ENCODE measurements at places on chromosomes 1 and 21. TPM values are rescaled to one million over a fixed set of nuclear protein-coding genes. Genes with fewer than 3 reads are reported as not detected.
A peak's percentile ranks its signal among the peaks of the same experiment; 100 is the strongest.

Gene LRRC71
- total RNA-seq: not detected

Gene GBP6
- 2.2 TPM for total RNA-seq

Gene SYNC
- 2.1 TPM for total RNA-seq

Gene DUSP10
- total RNA-seq: 7.0 TPM

Gene AGT
- not detected for total RNA-seq

Gene CELSR2
- 19.0 TPM for total RNA-seq

DNA sequence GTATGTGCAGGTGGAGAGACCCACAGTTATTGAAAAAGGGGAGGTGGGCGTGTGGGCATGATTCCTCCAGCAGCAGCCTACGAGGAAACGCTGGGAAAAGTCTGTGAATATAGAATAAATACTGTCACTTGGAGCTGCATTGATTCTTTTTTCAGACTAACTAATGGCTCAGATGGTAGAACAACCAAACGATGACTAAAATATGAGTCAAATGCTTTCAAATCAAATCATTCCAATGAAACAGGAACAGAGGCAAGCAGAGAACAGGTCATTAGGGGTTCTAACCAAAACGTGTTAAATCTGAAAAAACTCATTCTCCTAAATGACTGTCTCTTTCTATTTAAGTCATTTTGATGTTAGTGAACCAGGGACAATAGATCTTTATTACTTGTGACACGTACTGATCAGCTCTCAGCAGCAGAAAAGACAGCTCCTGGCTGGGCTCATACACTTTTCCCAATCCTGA, 35.1 kb upstream of the SEC16B start:
- H3K27me3 ChIP-seq: no peaks in the 10 kb centered on the region
- no peak overlapping the region for H3K4me3 ChIP-seq
- no peak overlapping the region for H3K27ac ChIP-seq

DNA sequence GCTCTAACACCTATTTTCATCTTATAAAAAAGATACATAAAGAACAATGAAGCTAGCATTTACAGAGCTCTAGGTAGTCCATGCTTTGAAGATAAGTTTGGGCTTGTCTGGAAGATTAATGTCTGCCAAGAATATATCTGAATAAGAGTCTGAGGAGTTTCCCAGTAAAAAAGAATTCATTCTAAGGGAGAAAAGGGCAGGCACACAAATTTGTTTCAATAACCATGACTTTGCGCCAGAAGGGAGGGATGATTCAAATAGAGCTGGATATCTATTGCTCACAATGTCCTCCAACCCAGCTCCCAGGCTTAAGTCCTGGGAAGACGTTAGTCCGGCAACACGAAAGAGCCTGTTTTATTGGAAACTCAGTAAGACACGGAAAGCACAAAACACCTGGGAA, 9.7 kb upstream of the TTLL7 start:
- no peaks in the 10 kb centered on the region for H3K27me3 ChIP-seq
- H3K27ac ChIP-seq: no peak overlapping the region
- H3K4me3 ChIP-seq: no peak overlapping the region
- no peaks in the 10 kb centered on the region for H3K4me1 ChIP-seq

DNA sequence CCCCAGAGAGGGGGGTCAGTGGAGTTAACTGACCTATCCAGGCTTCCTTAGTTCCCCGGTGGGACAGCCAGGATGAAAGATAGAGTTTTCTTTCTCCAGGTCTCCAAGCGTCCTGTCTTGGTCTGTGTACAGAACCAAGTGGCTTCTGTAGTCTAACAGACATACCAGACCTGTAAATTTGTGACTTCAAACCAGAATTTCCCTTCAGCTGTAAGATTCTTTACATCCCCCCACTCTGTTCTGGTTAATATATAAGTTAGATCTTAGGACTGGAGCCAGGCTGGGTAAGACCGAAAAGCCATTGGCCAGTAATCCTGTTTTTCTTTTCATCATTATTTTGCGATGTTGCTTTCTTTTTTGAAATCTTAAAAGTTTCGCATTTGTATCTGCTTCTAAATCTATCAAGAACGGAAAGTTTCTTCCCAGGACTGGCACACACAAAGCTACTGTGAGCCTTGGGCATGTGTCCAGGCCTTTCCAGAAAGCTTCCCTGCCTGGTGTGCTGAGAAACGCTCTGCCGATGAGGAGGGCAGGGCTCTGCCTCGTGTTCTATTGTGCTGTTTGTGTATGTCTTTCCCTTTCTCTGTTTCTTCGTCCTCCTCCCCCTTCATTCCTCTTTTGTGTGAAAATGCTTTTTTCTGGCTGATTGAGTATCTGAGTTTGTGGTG, 72.3 kb downstream of the RGL1 start:
- H3K27me3 ChIP-seq: no peaks in the 10 kb centered on the region
- H3K4me3 ChIP-seq: no peak overlapping the region
- H3K27ac ChIP-seq: no peak overlapping the region
- no peaks in the 10 kb centered on the region for H3K36me3 ChIP-seq
- peaks cover 16% of the 10 kb centered on the region for H3K4me1 ChIP-seq

DNA sequence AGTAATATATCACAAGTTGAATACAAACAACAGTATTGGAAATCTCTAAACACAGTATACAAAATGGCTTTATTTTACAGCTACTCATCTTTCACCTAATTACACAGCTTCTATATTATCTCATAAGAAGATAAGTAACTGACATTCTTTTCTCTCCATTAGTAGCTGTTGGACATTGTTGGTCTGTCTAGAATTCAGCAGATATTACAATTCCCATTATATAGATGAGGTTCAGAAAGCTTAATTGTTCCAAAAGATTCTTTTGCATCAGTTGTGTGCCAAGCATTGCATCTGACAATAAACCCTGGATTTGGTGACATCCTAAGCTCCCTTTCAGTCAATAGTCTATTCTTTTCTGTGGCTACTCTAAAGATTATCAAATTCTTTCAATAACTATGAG, 187.0 kb downstream of the NTMT2 start:
- H3K36me3 ChIP-seq: no peaks in the 10 kb centered on the region
- H3K27me3 ChIP-seq: no peaks in the 10 kb centered on the region
- no peaks in the 10 kb centered on the region for H3K4me1 ChIP-seq
- H3K4me3 ChIP-seq: no peak overlapping the region
- DNase-seq: no peak

DNA sequence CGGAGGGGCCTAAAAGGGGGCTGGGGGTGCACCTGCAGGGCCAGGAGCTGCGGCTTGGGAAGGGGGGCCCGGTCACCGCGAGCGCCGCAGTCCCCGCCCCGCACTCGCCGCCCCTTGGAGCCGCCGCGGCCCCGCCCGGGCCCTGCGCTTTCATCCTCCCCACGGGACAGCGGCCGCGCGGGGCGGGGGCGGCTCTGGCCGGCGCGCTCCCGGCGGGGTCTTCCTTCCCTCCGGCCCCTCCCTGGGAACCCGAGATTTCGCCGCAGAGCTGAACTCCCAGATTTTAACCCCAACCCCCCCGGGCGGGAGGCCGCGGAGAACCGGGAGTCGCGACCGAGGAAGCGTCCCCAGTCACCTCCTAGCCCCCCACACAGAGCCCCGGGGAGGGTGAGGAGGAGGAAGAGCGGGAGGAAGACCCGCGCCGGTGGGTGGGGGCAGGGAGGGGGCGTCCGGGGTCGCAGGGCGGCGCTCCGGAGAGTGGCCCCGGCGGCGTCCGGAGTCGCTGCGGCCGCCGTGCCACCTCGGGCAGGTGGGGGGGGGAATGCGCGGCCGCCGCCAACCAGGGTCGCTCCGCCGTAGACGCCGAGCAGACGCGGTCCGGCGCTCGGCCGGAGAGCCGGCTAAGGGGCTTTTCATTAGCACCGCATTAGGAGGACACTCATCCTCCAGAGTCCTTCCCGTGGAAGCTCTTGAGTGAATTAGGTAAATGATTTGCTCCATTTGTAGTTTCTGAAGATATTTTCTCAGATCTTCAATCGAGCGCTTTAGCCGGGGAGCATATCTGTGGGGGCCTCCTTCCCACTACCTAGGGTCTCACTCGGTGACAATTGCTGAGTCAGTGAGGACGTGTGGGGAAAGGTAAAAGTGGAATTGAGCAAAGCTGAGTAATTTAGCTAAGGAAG, 31.6 kb upstream of the NFIA start:
- H3K4me3 ChIP-seq: peak overlapping the region; percentile 88
- H3K27me3 ChIP-seq: no peaks in the 10 kb centered on the region
- no peaks in the 10 kb centered on the region for H3K36me3 ChIP-seq
- H3K27ac ChIP-seq: no peak overlapping the region
- DNase-seq: no peak

DNA sequence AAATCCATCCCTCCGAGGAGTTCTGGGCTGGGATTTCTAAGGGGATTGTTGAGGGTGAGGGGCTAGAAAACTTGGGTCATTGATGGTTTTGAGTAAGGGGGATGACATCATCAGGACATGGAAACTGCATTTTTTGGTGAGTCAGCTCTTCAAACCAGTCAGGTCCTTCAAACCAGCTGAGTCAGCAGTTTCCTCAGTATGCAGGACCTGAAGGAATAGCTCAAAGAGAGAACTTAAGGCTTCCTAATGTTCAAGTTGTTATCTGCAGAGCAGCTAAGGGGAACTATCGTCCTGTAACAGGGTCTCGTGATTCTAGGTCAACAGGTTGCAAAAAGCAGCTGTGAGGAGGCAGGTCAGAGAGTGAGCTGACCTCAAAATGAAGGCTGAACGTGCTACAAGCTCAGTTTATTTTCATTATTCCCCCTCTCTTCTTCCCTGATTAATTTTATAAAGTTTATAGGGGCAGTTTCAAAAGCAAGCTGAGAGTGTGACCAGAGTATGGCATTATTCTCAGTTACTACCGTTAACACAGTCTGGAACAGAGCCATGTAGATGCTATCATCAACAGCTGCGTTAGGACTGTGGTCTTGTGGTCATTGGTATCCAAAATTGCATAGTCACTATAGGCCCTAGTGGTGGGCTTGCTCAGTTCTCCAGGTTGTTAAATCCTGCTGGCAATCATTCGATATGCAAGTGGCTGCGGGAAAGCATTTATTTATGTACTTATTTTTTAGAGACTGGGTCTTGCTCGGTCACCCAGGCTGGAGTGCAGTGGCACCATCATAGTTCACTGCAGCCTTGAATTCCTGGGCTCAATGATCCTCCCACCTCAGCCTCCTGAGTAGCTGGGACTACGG, 10.7 kb upstream of the SDC3 start:
- no peak overlapping the region for H3K27ac ChIP-seq
- no peak for DNase-seq

DNA sequence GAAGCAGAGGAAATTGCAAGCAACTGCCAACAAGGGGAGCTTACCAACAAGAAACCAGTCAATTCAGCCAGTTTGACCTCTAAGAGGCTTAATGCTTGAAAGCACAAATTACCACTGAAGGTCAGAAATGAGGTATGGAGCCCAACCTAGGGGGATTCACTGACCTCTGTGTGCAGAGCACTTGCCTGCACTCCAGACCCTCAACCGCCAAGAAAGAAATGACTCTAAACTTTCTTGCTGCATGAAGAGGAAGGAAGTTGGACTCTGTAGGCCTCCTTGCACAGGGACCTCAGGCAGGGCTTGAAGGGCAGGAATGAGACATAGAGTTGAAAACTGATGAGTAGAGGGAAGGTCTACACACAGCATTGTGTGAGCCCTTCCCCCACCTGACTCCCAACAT, 10.0 kb downstream of the ARMH1 start:
- no peak overlapping the region for H3K27ac ChIP-seq
- H3K27me3 ChIP-seq: no peaks in the 10 kb centered on the region
- no peak for DNase-seq
- H3K4me3 ChIP-seq: no peak overlapping the region
- H3K4me1 ChIP-seq: peaks cover 6% of the 10 kb centered on the region

GRCh38 chr1:239858529-239858928, 233.2 kb upstream of the FMN2 start:
- DNase-seq: peak; percentile 6
- H3K4me3 ChIP-seq: peak overlapping the region; percentile 4
- peak overlapping the region; percentile 75 for H3K27ac ChIP-seq
- no peaks in the 10 kb centered on the region for H3K27me3 ChIP-seq

- no peaks in the 10 kb centered on the region for H3K27me3 ChIP-seq
- H3K36me3 ChIP-seq: no peaks in the 10 kb centered on the region
- no peak overlapping the region for H3K4me3 ChIP-seq
- no peak for DNase-seq
- no peak overlapping the region for H3K27ac ChIP-seq
- H3K4me1 ChIP-seq: no peaks in the 10 kb centered on the region
These were observed 66.2 kb downstream of the SLC45A1 start for GRCh38 chr1:8384088-8384487.

DNA sequence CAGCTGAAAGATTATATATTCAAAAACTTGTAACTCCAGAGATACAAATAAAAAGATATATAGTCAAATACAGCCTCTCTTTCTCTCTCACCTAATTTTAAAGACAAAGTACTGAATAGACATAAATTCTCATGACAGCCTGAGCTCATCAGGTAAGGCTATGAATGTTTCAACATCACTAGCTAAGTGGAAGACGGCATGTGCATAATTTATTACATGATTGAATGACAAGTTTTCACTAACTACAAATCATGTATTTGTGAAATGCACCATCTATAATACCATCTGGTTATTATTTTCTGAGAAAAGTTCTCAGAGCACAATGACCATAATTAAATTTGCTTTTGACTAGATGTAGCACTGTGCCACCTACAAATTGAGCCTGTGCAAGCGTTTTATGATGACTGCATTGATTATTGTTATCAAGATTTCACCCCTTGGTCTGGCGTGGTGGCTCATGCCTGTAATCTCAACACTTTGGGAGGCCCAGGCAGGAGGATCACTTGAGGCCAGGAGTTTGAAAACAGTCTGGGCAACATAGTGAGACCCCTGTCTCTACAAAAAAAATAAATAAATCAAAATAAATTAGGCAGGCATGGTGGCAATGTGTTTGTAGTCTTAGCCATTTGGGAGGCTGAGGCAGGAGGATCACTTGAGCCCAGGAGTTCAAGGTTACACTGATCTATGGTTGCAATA, 128.2 kb downstream of the APP start:
- no peak overlapping the region for H3K27ac ChIP-seq
- H3K36me3 ChIP-seq: no peaks in the 10 kb centered on the region
- H3K4me3 ChIP-seq: no peak overlapping the region
- no peaks in the 10 kb centered on the region for H3K27me3 ChIP-seq

DNA sequence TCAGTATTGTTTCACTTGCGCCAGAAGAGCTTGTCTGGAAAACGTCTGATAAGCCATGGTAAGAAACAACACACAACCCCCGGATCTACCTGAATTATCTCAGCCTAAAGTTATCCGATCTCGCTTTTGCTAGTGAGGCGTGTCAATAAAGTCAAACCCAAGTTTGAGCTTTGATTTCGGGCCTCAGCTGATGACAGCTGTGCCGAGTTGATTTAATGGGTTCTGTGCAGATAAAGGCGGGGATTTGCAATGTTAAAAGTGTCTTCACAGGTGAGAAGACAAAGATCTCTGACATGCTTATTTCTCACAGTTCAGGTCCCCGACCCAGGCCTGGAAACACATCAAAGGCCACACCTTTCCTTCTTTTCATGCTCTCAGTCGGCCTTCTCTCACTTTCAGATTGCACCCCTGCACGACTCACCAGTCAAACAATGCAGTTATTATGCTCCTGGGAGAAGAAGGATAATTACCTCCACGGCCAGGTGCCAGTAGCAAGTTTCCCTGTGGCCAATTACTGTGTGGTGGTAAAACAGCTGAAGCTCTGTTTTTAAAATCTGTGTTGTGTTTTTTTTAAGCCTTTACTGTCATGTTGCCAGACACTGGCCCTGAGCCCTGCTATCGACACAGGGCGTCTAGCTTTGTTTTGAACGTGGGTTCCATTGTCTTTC, 245.3 kb upstream of the RUNX1 start:
- no peaks in the 10 kb centered on the region for H3K27me3 ChIP-seq
- no peaks in the 10 kb centered on the region for H3K36me3 ChIP-seq
- H3K4me3 ChIP-seq: no peak overlapping the region
- peaks cover 12% of the 10 kb centered on the region for H3K4me1 ChIP-seq
- H3K27ac ChIP-seq: peak overlapping the region; percentile 49

Measured in PC-9 (cell line).